ENCODE measurements at places on chromosomes 1 and 21.
A peak's percentile ranks its signal among the peaks of the same experiment; 100 is the strongest.

- no peak for DNase-seq
Measured at GRCh38 chr1:177964336-177964735, 5.5 kb downstream of the SEC16B start.

DNA sequence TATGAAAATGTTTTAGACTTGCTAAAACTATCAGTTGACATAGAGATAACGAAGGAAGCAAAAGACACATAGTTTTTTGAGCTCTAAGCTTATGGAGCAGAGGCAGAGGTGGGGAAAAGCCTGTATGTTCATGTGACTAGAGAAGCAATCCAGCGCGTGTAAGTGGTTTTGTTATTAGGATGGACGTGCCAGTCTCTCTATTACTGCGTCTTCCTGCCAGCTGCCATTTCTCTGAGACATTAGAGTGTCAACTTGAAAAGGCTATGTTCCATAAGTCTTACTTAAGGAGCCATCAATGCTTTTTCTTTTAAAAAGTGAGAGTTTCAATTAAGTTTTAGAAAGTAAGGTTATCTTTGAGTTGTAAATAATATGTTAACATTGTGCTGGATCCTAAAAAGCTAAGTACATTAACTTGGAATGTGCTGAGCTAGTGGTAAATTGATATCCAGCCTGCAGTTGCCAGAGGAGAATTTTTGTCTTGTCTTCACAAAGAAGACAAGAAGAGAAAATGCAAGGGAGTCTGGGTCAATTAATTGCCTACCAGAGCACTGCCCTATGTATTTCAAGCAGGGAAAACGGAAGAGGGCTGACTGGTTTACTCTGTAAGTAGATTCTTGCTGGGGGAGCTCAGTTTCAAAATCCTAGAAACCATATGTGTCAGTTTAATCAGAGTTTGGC, 161.8 kb upstream of the B3GALT2 start:
- no peak for DNase-seq

DNA sequence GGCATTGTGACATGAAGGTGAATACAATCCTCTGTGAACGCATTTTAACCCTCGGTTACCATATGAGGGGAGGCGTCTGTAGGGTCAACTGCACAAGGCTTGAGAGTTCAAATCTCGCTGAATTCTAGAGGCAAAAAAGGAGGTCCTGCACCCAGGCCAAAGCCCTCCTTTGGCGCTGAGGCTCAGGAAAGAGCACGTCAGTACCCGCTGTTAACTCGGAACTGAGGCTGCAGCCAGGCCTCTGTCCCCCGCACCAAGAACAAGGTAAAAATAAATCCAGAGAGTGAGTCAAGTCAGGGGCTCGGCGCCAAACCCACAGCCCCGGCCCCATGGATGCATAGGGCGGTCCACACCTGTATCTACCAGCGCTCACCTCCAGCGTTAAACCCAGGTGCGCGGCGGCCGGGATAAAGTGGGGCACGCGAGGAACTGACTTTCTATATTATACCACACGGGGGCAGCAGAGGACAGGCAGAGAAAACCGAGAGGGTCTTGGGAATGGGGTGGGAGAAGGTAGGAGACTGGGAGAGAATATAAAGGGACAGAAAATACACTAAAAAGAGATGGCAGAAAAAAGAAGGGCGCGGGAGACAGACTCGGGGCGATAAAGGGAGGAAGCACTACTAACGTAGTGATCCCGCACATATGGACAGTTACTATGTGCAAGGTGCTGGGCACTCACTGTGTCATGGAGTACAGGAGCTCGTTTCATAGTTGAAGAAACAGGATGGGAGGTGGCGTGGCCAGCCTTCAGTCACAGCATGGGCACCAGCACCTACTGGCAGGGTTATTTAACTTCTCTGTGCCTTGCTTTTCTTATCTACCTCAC, 54.9 kb downstream of the DMRTA2 start:
- peak; percentile 52 for DNase-seq

- DNase-seq, result peak; percentile 51
Measured at GRCh38 chr1:52552236-52552504, 722 bp downstream of the TUT4 start.

- DNase-seq, result no peak
Measured at GRCh38 chr1:34279971-34280370, 103.3 kb downstream of the C1orf94 start.

- no peak for DNase-seq
Measured at GRCh38 chr1:15212216-15212953, 34.6 kb upstream of the FHAD1 start.

- no peak for DNase-seq
Measured at GRCh38 chr1:92466683-92467352, 19.9 kb downstream of the GFI1 start.

- no peak for DNase-seq
Measured at GRCh38 chr1:207181847-207182246, 77.8 kb downstream of the C4BPA start.

GRCh38 chr21:15211491-15212133, 146.8 kb upstream of the NRIP1 start:
- no peak for DNase-seq

DNA sequence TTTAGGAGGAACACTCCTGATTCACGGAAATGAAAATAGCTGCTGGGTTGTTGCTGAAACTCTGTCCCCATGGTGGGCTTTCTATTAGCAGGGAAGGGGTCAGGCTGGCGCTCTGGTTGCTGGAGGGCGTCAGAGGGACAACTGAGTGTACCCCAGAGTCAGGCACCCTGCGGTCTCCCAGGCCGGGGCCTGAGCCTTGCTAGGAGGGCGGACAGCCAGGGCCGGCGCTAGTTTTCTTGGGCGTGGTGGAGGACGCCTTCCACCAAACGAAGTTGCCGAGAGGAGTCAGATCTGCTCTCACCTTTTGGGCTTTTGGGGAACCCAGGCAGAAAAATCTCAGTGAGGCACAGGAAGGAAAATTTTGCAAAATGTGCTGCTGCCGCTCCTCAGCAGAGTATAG, 54.8 kb downstream of the NGF start:
- no peak for DNase-seq

DNA sequence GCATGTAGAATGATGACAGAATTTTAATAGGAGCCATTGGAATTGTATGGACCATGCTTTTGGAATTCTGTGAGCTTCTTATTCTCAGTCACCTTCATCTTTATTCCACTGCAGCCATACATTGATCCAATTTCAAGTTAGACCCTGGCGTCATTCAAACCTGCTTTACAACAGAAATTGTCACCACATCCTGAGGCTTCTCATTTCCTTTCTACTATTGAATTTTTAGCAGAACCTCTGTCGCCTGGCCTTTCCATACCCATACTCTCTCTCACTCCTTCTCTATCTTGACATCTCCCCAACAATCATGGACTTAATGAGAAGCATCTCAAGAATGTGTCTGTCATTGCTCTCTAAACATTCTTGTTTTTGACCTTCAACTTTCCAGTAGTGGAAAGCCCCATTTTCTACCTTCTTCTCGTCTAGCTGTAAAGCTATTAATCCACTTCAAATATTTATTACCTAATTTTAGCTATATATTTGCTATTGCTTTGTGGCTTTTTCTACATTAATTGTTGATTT, 74.1 kb downstream of the CRB1 start:
- DNase-seq, result no peak

DNA sequence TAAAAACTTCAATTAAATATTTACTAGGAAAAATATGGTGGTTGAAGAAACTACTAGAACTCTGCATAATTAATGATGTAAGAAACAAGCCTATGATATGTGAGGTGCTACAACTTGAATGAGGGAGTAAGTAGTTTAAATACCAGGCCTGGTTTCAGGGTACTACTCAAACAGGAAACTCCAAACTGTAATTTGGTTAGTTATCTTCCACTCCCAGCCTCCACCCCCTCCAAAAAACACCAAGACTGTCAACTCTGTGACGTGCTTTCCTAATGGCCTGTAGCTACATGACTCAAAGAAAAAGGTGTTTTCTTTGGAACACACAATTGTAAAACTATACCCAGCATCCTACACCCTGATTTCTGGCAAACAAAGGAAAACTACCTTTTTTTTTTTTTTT, 55.9 kb upstream of the RCC1 start:
- DNase-seq, result no peak

GRCh38 chr1:231421546-231421970, 529 bp downstream of the EGLN1 start:
- peak; percentile 71 for DNase-seq

GRCh38 chr1:158999316-159000069, 10.2 kb upstream of the IFI16 start:
- no peak for DNase-seq

GRCh38 chr1:43875331-43875730, 58.3 kb upstream of the ARTN start:
- no peak for DNase-seq

DNA sequence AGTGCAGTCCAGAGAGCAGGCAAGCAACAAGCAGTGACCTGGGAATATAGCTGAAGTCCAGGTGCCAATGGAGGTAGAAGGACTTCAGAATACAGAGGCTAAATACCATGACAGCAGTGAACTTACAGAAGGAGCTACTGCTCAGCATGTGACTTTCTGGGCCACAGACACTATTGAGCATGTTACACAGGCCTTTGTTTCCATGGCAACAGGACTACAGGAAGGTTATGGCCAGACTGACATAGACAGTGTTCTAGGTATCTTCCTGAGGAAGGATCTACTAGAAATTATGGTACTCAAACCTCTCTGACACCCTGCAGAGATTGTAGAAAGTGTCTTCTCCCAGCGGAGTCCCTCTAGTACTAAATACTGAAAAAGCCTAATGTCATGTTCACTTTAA, 11.0 kb downstream of the OR2M5 start:
- no peak for DNase-seq

GRCh38 chr1:219177363-219177762, 3.7 kb downstream of the LYPLAL1 start:
- no peak for DNase-seq

GRCh38 chr1:43438953-43439581, 14.7 kb downstream of the HYI start:
- DNase-seq, result no peak

DNA sequence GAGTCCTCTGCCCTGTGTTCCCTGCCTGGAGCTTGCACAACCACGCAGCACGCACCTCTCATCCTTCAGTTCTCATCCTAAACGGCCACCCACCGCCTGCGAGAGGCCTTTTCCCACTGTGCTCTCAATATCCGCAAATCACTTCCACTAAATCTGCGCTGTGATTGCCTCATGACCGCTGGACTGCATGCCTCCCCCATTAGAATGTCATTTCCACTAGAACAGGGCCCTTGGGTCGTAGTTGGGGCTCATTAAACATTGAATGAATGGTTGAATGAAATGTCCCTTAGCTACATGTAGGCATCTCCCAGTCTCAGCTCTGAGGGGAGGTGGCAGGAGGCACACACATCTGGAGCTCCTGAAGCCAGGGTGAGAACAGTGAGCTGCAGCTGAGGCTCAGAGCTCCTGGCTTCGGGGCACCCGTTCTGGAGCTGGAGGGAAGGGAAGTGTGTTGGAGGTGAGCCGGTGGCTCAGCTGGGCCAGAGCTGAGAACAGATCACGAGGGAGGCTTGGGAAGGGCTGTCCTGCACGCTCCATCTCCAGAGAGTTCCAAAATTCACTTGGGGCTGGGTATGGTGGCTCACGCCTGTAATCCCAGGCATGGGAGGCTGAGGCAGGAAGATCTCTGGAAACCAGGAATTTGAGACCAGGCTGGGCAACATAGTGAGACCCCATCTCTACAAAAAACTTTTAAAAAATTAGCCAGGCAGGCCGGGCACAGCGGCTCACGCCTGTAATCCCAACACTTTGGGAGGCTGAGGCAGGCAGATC, 30.4 kb downstream of the TMEM201 start:
- DNase-seq, result no peak

DNA sequence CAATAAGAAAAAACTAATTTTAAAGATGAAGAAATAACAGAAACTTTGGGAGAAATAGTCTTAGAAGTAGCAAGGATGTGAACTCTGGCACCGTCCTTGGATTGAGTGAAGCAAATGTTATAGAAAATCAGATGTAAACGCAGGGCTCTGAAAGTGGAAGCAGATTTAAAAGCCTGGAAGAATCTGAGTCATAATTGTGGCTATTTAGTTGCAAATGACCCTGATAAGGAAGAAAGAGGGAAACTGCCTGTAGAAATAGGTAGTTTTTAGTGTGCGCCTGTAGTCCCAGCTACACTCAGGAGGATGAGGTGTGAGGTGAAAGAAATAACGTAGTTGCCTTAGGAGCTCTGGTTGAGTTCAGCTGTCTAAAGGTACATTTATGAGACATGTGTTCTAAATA, 101.0 kb downstream of the NGF start:
- no peak for DNase-seq

DNA sequence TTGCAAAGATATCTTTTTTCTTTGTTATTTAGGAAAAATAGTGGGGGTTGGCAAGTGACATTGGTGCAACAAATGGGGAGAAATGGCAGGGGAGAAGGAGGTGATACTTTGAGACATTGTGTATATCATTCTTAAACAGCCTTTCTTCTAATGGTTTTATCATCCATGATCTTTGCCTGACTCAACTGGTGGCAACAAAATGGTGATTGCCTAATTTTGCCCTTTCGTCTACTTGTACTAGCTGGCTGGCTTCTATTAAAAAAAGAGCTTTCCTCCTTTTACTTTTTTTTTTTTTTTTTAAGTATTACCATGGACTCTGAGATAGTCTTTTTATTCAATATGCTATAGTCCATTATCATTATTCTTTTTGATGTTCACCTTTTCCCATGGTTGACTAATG, 27.7 kb downstream of the DESI2 start:
- DNase-seq, result no peak

- DNase-seq, result no peak
Measured at GRCh38 chr1:226786550-226786949, 47.5 kb upstream of the ITPKB start.

DNA sequence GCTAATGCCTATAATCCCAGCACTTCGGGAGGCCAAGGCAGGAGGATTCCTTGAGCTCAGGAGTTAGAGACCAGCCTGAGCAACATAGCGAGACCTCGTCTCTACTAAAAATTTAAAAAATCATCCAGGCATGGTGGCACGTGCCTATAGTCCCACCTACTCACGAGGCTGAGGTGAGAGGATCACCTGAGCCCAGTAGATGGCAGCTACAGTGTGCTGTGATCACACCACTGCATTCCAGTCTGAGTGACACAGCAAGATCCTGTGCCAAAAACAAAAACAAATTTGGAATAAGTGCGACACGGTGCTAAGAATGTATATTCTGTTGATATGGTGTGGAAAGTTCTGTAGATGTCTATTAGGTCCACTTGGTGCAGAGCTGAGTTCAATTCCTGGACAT, 15.1 kb downstream of the USP33 start:
- DNase-seq, result no peak

GRCh38 chr1:86429835-86430234, 5.9 kb downstream of the CLCA2 start:
- no peak for DNase-seq

DNA sequence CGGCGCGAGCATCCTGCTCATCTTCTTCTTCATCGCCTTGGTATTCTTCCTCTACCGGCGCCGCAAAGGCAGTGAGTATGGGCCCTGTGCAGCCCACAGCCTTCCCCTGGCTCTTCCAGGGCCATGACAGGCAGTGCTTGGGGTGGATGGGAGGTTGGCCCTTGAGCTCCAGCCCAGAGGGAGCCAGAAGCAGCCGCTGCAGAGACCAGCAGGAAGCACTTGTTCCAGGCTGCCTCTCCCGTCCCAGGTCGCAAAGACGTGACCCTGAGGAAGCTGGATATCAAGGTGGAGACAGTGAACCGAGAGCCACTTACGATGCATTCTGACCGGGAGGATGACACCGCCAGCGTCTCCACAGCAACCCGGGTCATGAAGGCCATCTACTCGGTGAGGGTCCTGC, 87.3 kb upstream of the CD1D start:
- no peak for DNase-seq

- no peak for DNase-seq
Measured at GRCh38 chr1:247198781-247199180, 27.0 kb upstream of the ZNF124 start.

Measured in NCI-H146 (cell line).